Stomach (tissue), 19 donors: ENCODE measurements at places on chromosomes 1 and 21.

DNA sequence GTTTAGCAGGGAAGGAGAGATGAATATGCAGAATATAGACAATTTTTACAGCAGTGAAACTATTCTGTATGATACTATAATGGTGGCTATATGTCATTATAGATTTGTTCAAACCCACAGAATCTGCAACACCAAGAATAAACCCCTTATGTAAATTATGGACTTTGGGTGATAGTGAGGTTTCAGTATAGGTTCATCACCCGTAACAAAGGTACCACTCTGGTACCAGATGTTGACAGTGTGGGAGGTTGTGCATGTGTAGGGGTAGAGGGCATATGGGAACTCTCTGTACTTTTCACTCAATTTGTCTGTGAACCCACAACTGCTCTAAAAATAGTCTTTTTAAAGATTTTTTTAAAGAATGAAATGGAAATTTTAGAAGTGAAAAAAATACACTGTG lies 29.9 kb upstream of the PRDX6 start:
- DNase-seq = no peak

- DNase-seq = no peak
These were observed 14.1 kb upstream of the ZNF436 start for GRCh38 chr1:23383577-23384311.

DNA sequence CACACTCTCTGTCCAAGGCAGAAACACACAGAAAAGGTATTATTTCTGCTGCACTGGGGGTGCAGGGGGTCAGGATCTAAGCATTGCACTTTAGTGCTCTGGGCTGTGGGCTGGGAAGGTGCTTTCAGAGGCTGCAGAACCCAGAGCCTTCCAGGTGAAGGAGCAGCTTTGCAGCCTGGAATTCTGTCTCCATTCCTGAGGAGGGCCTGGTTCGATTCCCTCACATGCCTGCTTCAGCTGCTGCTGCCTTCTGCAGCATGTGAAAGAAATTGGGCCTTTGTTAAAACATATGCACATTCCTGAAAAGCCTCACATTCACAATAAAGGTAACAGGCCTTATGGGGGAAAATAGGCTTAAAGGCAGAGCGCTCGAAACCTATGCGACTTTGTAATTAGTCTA lies 35.9 kb downstream of the VTCN1 start:
- DNase-seq = no peak

GRCh38 chr21:44989537-44989886 lies 49.7 kb downstream of the SLX9 start:
- DNase-seq = no peak

- no peak for DNase-seq
These were observed 365.5 kb downstream of the PRDM2 start for GRCh38 chr1:14065486-14065885.

- no peak for DNase-seq
These were observed 85.2 kb downstream of the KIF1B start for GRCh38 chr1:10295481-10296085.

GRCh38 chr1:12810691-12811408 lies 19.7 kb downstream of the PRAMEF1 start:
- no peak for DNase-seq

- DNase-seq = no peak
These were observed 38.2 kb downstream of the ITPKB start for GRCh38 chr1:226700861-226701260.

GRCh38 chr1:111419037-111419436 lies 8.5 kb downstream of the OVGP1 start:
- no peak for DNase-seq

DNA sequence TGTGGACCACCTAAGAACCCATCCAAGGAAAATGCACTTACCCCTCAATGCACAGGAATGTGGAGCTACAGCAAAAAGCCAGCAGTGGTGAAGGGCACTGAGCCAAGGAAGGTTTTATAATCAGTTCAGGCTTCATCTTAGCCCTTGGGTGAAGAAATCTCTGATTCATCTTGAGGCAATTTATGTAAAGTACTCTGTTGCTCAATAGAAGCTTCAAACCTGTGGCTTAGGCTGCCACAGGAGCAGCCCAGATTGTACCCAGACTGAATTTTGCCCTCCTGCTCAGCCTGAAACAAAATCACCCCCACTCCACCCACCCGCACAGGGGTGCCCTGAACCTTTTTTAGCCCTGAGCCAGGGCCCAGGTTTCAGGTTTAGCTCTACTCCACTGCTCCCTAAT lies at the start of gene S100A12:
S100A12 (minus strand) TSS at position 111 of the 400 bp plus-strand sequence. CDS start 1,029 bp downstream, outside the sequence.
- DNase-seq = no peak

- DNase-seq = no peak
These were observed 14.5 kb downstream of the CFHR4 start for GRCh38 chr1:196902344-196902743.

- no peak for DNase-seq
These were observed 5.2 kb downstream of the SLAMF1 start for GRCh38 chr1:160641323-160642280.

DNA sequence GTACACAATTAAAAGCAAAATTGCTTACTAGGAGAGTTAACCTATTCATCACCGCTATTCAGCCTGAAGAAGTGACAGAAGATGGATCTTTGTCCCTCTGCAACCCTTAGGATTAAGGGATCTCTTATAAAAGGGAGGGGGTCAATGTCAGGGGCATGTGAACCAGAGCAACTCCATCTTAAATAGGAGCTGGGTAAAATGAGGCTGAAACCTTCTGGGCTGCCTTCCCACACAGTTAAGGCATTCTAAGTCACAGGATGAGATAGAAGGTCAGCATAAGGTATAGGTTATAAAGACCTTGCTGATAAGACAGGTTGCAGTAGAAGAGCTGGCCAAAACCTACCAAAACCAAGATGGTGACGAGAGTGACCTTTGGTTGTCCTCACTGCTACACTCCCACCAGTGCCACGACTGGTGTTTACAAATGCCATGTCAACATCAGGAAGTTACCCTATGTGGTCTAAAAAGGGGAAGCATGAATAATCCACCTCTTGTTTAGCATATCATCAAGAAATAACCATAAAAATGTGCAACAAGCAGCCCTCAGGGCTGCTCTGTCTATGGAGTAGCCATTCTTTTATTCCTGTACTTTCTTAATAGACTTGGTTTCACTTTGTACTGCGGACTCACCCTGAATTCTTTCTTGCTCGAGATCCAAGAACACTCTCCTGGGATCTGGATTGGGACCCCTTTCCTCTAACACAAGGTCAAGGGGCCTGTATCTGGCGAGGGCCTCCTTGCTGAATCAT lies 35.3 kb upstream of the NEK2 start:
- DNase-seq = no peak

- DNase-seq = no peak
These were observed 415.3 kb upstream of the CAMK1G start for GRCh38 chr1:209168204-209168603.

- no peak for DNase-seq
These were observed 175.7 kb downstream of the HHIPL2 start for GRCh38 chr1:222372221-222372620.

GRCh38 chr1:1597275-1597930 lies 2.5 kb downstream of the FNDC10 start:
- peak; percentile 52 for DNase-seq

GRCh38 chr21:42417533-42417932 lies 13.8 kb downstream of the UBASH3A start:
- no peak for DNase-seq

DNA sequence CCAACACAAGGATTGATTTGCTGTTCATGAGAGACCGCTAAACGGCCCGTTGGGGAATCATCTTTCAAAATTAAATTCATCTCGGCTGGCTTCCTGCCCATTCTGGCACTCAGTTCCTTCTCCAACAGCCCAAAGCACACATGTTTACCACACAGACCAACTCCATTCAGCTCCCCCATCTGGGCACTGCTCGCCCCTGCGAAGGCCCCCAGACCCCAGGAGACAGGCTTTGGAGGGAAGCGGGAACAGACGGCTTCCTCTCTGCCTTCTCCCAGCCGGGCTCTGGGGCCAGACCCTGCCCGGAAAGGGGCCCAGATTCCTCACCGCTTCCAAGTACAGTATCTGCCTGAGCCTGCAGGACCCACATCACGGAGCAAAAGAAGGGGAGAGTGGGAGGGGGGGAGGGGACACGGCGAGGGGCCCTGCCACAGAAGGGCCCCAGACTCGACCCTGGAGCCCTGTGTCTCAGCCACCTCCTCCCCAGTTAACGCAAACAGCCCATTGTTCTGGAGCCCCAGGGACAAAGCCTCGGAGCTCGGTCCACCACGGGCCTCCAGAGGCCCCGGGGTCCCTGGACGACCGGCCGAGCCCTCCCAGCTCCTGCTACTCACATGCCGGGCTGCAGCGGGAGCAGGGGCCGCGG lies 660 bp downstream of the MEGF6 start:
- peak; percentile 79 for DNase-seq

GRCh38 chr1:21857142-21857839 lies 45.2 kb downstream of the LDLRAD2 start:
- no peak for DNase-seq

GRCh38 chr1:147247656-147248238 lies 5.3 kb downstream of the CHD1L start:
- DNase-seq = no peak

GRCh38 chr1:240070188-240070587 lies 21.5 kb upstream of the FMN2 start:
- no peak for DNase-seq

DNA sequence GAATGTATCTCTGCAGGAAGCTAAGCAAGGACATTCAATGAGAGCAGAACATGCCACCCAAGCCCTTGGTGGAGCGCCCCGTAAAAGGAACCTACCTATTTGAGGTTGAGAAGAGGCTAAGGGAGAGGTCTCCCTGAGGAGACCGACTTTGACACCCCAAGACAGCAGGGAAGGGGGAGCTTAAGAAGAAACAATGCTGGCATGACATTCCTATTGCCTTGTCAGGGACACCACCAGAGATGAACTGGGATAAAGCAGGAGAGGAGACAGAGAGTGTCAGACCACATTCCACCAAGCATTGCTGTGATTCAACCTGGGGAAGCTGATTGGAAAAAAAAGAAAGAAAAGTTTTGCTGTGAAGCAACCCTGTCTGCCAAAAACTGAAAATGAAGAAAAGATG lies 13.3 kb upstream of the S100A2 start:
- DNase-seq = no peak

DNA sequence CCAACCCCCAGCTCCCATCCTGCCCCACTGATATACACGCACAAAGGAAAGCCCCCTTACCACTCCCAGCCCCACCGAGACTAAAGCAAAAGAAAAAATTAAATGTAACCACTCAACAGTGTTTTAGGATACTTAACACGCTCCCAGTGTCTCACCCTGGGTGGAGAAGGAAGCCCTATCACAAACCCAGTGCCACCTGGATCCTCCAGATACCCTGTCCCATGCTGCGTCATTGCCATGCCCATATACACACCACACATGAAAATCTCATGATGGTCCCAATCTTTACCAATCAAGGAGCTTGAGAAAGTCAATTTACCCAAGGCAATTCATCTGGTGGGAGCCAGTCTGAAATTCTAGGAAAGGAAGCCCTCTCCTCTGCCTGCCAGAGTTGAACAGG lies 11.2 kb downstream of the KIAA1614 start:
- no peak for DNase-seq

DNA sequence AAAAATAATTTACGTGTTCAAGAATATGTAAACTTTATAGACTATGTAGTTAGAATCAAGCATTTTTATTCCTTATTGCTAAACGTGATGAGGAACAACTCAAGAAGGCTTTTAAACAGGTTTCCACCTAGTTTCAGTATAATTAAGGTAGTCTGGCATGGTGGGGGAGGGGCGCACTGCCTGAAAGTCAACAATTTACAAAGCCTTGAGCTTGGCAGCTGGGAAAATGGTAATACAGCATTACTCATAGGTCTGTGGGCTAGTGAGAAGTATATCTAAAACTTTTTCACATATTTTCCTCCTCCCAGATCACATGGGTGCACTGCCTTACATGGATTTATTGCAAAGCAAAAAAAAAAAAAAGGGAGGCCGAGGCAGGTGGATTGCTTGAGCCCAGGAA lies 75.2 kb downstream of the EVI5 start:
- DNase-seq = no peak

- DNase-seq = peak; percentile 26
These were observed 10.3 kb downstream of the SIM2 start for GRCh38 chr21:36709030-36709867.

- DNase-seq = no peak
These were observed 48.0 kb upstream of the WDR26 start for GRCh38 chr1:224482619-224483018.

- peak; percentile 50 for DNase-seq
These were observed 13.1 kb downstream of the MAP1LC3C start for GRCh38 chr1:241985787-241986186.

- no peak for DNase-seq
These were observed 29.2 kb downstream of the NID1 start for GRCh38 chr1:236035681-236036101.

- DNase-seq = no peak
These were observed 283.5 kb downstream of the S1PR1 start for GRCh38 chr1:101520302-101520701.

- no peak for DNase-seq
These were observed 149.1 kb upstream of the USP24 start for GRCh38 chr1:55364216-55364615.

DNA sequence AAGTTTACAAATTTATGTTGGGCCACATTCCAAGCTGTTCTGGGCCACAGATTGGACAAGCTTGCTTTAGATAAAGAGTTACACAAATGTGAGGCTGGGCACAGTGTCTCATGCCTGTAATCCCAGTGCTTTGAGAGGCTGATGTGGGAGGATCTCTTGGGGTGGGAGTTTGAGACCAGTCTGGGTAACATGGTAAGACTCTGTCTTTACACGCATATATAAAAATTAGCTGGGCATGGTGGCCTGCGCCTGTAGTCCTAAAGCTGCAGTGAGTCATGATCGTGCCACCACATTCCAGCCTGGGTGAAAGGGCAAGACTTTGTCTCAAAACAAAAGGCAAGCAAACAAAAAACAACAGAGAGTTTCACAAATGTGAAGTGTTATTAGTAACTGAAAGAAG lies 5.9 kb upstream of the VCAM1 start:
- DNase-seq = no peak

- no peak for DNase-seq
These were observed 20.9 kb upstream of the GORAB start for GRCh38 chr1:170511038-170511437.

GRCh38 chr1:235014756-235015155 lies 113.9 kb downstream of the TOMM20 start:
- no peak for DNase-seq

DNA sequence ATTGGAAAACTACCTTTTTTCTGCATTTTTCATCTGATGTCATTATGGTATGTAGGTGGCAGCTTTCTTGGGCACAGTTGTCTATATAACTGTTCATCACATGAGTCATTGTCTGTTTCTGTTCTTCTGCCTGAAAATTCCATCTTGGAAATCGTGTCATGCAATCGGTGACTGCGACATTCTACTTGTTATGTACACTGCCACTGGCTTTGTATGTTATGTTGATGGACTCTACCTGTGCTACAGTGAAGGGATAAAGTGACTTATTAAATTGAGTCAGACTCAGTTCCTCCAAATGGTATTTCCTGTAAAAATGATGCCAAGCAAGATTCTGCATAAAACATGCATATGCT lies 8.6 kb downstream of the SMAP2 start:
- no peak for DNase-seq

GRCh38 chr1:5515501-5515900 lies 476.7 kb downstream of the NPHP4 start:
- no peak for DNase-seq
